ENCODE measurements at places on chromosomes 7 and 10. TPM values are rescaled to one million over a fixed set of nuclear protein-coding genes. Genes with fewer than 3 reads are reported as not detected.

DNA sequence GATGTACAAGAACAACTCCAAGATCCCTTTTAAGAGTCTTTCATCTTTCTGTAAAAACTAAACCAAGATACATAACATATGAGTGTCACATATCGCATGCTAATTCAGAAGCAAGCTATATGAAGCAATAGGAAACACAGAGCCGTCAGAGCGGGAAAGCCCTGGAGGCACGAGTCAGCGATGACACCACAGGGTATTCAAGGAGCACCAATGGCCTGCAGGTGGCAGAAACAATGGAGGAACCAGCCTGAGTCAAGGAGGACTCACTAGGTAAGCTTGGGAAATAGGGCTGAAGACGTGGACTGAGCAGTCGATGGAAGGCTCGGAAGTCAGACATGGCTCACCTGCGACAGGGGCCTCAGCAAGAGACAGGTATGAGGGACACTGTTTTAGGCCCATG, 214.4 kb downstream of the FAM107B start:
- DNase-seq, result no peak

DNA sequence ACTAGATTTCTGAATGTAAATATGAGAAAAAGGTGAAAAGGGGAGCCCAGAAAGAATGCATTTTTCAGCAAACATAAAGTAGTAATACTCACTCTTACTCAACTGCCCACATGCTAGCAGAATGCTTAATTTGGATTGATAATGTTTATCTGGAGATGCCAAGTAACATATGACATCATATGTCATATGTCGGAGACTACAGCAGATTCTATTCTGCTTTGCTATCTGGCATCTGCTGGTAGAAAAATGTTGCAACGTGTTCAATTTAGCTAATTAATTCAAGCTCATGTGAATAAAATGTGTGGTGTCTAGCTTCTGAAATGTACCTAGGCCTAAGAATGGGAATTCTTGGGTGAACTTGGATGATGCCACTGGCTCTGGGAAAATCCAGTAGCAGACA, 4.5 kb downstream of the BBIP1 start:
- no peak for DNase-seq

GRCh38 chr7:152085131-152085530, 59.7 kb downstream of the GALNT11 start:
- no peak for DNase-seq

SPDYE2B gene
- total RNA-seq, result not detected

ANKRD1 gene
- not detected for total RNA-seq

ZCWPW1 gene
- total RNA-seq, result 5.9 TPM

DNA sequence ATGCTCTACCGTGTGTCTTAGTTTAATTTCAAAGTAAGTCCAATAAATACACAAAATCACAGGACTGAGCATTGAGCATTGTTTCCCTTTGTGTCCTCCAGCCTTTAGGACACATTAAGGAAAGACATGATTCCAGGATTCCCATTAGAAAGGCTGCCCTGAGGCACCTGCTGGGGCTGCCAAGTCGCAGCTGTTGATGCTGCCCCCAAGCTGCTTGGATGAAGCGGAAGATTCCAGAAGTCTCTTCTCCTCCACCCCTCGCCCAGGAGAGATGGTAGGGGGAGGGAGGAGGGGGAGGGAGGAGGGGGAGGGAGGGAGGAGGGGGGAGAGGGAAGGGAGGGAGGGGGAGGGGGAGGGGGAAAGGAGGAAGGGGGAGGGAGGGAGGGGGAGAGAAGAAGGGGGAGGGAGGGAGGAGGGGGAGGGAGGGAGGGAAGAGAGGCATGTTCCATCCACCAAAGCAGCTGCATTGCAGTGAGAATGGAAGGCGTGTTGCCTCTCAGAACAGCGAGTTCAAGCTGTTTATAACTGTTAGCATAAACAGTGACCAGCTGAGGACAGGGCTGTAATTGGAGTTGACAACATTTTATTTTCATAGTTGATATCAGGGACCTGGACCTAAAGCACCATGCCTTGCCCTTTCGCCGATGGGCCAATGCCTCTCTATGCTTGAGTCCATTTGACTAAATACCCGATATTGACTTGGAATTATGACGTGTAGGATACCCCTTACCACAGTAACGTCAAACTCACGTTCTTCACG, 67.3 kb downstream of the DIP2C start:
- no peak for DNase-seq

- no peak for DNase-seq
Observed at GRCh38 chr7:31896925-31897324, 173.3 kb downstream of the PDE1C start.

DNA sequence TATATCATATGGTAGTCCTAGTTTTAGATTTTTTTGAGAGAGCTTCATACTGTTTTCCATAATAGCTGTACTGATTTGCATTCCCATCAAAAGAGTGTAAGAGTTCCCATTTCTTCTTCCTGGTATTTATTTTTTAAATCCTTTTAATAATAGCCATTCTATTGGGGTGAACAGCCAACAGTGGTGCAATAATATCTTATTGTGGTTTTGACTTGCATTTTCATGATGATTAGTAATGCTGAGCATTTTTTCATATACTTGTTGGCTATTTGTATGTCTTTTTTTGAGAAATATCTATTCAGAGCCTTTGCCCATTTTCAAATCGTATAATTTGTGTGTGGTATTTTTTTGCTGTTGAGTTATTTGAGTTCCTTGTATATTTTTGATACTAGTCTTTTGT, 167.4 kb downstream of the FZD1 start:
- no peak for DNase-seq

GRCh38 chr7:95688931-95689495, 83.3 kb upstream of the DYNC1I1 start:
- no peak for DNase-seq

DNA sequence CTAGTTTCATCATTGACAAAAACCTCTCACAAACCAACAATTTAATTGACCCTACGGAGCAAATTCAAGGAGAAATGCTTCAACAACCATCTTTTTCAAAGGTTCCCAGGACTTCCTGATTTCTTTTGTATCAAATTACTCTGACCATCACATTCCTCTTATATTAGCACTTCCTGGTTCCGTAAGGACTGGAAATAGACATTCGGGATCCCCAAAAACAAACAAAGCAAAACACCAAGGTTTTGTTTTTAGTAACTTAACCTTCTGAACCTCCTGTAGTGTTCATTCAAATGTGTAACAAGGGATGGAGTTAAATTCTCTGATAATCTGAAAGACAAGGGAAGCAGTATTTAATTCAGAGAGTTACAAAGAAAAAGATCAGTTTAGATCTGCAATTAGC, 387.6 kb upstream of the NRP1 start:
- no peak for DNase-seq

GRCh38 chr10:85607043-85607695, 759.4 kb downstream of the GRID1 start:
- DNase-seq, result peak; percentile 52

DNA sequence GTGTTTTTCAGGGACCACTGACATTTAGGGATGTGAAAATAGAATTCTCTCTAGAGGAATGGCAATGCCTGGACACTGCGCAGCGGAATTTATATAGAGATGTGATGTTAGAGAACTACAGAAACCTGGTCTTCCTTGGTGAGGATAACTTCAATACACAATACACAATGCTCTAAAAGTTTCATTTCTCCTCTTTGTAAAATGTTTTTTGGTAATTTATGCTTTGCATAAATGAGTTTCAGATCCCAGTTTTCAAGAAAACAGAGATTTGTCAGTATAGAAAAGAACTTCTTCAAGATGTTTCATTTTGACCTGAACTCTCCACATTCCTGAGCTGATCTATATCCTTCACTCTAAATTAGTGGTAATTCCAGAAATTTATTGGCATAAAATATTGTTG, 14.2 kb downstream of the ZNF92 start:
- DNase-seq, result no peak

- DNase-seq, result no peak
Observed at GRCh38 chr7:9955138-9955537, 1018.5 kb upstream of the PHF14 start.

MSS51 gene
- total RNA-seq, result 1.5 TPM

GRCh38 chr10:108303149-108303548, 1138.6 kb upstream of the SORCS1 start:
- DNase-seq, result no peak

GRCh38 chr7:28854750-28855074, 103.4 kb downstream of the TRIL start:
- no peak for DNase-seq

DNA sequence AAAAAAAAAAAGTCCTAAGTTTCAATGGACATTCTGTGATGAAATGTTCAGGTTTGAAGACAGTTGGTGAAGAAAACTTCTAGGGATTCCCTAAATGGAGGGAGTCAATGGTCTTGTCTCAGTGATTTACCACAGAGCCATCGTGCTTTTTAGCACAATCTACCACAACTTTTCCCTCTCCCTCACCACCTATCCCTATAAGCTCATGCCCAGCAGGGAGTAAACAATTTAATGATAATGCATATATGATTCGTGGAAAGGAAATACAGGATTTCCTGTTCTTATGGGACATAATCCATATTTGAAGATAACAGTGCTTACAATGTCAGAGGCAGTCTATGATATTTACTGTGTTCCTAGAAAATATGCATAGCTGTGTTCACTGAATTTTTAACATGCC, 38.4 kb upstream of the CD36 start:
- DNase-seq, result no peak

DNA sequence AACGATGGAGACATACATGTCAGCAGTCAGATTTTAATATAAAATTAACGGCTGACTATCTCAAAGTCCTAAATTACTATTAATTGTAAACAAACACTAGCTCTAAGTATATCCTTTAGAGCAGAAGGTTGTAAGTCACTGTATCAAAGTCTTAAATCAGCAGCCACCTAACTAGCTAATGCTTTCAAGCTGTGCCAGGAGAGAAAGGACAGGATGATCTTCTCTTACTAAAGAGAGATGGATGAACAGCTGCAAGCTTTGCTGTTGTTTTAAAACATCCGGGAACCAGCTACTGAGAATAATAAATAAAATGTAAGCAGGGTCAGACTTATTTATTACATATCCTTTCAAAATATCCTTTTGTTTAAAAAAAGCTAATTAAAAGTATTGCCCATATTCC, 24.0 kb upstream of the ABLIM1 start:
- no peak for DNase-seq
